CD8-positive, alpha-beta memory T cell (primary cell): ENCODE measurements at places on chromosomes 5 and 9.

DNA sequence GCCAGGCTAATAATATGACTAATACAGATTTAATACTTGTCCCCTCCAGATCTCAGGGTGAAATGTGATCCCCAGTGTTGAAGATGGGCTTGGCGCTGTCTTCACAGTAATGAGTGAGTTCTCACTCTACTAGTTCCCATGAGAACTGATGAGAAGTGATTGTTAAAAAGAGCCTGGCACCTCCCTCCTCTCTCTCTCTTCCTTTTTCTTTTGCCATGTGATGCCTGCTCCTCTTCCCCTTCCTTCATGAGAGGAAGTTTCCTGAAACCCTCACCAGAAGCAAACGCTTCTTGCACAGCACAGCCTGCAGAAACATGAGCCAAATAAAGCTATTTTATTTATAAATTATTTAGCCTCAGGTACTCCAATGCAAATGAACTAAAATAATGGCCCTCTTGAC is 55.2 kb downstream of the GLDC start:
- no peak for DNase-seq

DNA sequence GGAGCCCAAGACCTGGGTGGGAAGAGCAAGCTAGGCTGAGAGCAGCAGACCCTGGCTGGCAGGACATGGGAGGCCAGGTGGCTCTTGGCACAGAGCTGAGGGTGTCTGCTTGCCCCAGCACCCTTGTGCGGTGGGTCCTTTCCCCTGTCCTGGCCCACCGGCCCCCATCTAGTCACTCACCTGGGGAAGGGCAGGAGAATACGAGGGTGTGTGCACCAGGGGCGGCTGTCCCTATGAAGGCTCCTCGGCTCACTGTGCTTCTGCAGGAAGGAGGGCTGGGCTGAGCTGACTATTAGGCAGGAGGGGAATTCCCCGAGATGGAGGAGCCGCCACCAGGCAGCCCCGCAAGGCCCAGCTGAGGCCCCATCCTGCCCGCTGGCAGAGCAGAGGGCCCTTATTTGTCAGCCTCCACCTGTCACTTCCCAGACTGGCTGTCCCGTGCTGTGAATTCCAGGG is 6.1 kb upstream of the TNIP1 start:
- DNase-seq = peak; percentile 65

- DNase-seq = no peak
These were observed 45.4 kb upstream of the RANBP3L start for GRCh38 chr5:36346896-36347690.

DNA sequence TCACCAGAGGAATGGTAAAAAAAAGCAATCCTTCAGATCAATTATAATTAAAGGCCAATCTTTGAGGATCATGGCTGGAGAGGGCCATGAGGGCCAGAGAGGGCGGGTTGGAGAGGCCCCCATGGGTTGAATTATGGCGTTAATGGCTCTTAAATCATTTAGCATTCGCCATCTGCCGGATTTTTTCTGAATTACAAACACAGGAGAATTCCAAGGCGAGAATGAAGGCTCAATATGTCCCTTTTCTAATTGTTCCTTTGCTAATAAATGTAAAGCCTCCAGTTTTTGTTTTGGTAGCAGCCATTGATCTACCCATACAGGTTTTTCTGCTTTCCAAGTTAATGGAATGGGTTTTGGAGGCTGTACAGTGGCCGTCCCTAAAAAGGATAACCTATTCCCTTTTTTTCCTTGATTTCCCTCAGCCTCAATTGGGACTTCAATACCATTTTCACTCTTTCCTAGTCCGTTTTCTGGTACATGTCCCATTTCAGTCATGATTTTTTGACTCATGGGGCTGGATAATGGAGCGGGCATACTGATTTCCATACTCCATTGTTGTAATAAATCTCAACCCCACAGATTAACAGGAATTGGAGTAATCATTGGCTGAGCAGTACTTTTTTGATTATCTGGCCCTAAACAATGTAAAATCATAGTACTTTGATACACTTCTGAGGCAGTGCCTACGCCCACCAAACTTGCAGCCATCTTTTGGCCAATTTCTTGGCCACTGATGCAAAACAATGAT is 6.7 kb upstream of the TMEM141 start:
- no peak for DNase-seq

DNA sequence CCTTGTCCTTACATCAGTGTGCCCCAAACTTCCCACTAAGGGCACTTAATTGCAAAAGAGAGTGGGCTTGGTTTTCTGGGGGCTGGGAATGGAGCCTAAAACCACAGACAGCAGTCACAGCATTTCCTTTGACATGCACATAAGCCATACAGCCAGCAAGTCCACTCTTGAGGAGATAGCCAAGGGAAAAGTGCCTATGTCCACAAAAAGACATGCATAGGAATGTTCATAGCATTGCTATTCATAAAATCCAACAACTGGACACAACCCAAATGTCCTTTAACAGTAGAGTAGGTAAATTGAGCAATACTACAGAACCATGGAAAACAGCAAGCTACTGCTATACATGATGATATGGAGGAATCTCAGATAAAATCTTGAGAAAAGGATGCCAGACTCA is 11.7 kb upstream of the FAT2 start:
- no peak for DNase-seq

- DNase-seq = no peak
These were observed 61.8 kb upstream of the GABRP start for GRCh38 chr5:170721681-170722080.

- DNase-seq = no peak
These were observed 154.2 kb downstream of the FGF18 start for GRCh38 chr5:171573451-171574225.

DNA sequence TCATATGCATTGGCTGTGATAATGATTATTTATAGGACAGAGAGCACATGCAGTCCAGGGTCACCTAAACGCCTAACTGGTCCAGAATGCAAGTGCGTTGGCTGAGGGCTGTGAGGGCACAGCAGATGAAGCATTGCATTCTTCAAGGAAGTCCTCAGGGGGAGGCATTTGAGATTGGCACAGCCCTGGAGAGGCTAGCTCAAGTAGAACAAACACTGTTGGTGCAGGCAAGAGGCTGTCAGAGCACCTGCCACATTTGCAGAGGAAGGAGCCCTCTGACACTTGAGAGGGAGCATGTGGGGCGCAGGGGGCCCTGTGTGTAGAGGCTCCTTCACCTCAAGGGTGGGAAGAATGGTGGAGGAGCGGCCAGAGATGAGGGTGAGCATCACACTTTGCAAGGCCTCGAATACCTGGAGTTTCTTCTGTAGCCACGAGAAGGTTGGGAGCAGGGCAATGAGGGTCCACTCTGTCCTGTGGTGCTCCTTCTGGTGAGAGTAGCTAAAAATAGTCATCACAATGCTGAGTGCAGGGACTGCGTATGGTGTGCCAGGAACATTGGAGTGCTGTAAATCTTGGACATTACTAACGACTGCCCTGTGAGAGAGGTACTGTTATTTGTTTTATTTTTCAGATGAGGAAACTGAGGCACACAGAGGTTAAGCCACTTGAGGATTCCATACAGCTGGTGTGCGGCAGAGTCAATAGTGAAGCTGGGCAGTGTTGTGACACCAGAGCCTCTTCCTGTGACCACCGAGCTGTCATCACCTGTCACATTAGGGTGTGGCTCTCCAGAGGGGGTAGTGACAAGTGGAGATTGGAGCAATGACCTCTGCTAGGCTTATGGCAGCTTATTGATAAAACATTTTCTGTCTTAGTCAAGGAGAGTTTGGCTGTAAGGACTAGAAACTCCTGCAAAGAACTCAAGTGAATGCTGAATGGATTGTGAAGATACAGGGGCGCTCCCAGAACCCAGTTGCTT is 100.2 kb downstream of the PIP5K1B start:
- no peak for DNase-seq

DNA sequence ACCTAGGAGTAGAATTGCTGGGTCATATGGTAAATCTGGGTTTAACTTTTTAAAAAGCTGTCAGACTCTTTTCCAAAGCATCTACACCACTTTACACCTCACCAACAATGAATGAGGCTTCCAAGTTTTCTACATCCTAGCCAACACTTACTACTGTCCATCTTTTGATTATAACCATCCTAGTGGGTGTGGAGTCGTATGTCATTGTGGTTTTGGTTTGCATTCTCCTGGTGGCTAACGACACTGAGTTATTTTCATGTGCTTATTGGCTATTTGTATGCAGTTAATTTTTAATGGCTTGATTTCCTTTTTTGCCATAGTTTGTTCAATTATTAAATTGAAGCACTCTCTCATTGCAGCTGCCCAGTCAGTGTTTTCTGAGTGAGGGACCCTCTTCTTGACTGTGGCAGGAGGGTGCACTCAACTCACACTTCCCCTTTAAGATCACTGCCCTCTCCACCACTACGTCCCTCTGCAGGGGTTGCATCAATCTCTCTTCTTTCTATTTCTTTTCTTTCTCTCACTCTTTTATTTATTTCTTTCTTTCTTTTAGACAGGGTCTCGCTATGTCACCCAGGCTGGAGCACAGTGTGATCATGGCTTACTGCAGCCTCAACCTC is 182.3 kb downstream of the C9orf152 start:
- no peak for DNase-seq

GRCh38 chr9:98811051-98811650 is 3.7 kb downstream of the GALNT12 start:
- no peak for DNase-seq

- DNase-seq = no peak
These were observed 31.2 kb downstream of the LARP1 start for GRCh38 chr5:154786414-154786813.

- DNase-seq = no peak
These were observed 8.0 kb upstream of the HABP4 start for GRCh38 chr9:96441798-96442445.

GRCh38 chr5:6321078-6321477 is 57.3 kb downstream of the MED10 start:
- DNase-seq = no peak

DNA sequence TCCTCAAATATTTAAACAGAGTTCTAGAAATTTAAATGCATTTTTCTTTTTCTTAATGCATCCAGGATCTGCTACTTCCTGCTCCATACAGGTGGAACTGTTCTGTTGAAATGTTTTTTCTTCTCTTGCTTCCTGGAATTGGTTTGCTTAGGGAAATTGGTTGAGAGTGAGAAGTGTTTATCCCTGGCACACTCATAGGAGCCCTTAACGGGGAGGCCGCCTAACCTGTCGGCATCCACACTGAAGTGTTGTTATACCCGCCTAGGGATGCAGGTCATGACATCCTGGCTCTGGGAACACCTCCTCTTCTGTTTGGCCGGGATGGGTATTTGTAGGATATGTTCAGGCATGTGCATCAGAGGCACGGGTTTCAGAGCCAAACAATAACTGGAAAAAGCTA is 239.7 kb downstream of the GADD45G start:
- no peak for DNase-seq
